ENCODE measurements at places on chromosomes 11 and 22.

- DNase-seq: no peak
Measured at GRCh38 chr22:47276450-47276820, 514.0 kb downstream of the TBC1D22A start.

DNA sequence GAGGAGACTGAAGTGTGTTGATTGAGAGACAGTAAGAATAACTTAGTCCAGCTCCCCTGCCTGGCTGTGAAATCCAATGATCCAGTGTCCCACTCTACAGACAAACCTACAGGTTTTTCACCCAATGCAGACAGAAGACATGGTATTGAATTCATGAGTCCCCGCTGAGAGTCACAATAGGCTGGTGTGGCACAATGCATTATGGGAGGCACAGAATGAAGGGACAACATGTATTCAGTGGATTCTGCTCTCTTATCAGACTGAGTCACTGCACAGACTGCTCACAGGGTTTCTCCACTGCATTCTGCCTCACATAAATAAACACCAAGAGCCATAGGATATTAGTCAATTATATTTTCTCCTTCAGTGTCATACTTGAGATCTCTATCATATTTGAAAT is 55.2 kb upstream of the TOP3B start:
- no peak for DNase-seq

GRCh38 chr11:96173422-96173821 is 169.6 kb downstream of the MAML2 start:
- DNase-seq: no peak

DNA sequence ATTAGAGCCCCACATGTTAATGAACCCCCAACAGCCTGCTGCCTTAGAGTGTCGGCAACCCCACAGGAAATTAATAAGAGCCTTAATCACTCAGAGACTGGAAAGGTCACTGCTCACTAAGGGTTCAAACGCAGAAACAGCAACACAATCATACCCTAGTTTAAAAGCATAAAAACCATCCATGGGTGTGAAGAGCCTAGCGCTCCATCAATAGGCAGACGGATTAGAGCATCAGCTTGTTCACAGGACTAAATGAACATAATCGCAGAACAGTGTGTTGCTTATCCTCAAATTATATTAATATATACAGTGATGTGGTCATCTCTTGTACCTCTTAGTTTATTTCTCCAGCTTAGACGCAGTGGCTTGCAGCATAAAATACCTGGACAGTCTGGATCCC is 720.7 kb downstream of the OPCML start:
- no peak for DNase-seq

- no peak for DNase-seq
Measured at GRCh38 chr11:96758957-96759356, 369.1 kb downstream of the JRKL start.

- no peak for DNase-seq
Measured at GRCh38 chr22:41469218-41469851, 418 bp downstream of the ACO2 start.

DNA sequence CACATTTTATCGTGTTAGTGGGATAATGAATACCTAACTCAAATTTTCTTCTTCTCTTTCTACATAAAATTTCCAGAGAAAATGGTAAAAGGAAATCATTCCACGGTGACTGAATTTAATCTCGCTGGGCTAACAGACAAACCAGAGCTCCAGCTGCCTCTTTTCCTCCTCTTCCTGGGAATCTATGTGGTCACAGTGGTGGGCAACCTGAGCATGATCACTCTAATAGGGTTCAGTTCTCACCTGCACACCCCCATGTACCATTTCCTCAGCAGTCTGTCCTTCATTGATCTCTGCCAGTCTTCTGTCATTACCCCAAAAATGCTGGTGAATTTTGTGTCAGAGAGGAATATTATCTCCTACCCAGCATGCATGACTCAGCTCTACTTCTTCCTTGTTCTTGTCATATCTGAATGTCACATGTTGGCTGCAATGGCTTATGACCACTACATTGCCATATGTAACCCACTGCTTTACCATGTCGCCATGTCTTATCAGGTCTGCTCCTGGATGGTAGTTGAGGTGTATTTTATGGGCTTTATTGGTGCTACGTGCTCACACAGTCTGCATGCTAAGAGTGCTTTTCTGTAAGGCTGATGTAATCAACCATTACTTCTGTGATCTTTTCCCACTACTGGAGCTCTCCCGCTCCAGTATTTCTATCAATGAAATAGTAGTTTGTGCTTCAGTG is 24.1 kb downstream of the OR10D3 start:
- no peak for DNase-seq

DNA sequence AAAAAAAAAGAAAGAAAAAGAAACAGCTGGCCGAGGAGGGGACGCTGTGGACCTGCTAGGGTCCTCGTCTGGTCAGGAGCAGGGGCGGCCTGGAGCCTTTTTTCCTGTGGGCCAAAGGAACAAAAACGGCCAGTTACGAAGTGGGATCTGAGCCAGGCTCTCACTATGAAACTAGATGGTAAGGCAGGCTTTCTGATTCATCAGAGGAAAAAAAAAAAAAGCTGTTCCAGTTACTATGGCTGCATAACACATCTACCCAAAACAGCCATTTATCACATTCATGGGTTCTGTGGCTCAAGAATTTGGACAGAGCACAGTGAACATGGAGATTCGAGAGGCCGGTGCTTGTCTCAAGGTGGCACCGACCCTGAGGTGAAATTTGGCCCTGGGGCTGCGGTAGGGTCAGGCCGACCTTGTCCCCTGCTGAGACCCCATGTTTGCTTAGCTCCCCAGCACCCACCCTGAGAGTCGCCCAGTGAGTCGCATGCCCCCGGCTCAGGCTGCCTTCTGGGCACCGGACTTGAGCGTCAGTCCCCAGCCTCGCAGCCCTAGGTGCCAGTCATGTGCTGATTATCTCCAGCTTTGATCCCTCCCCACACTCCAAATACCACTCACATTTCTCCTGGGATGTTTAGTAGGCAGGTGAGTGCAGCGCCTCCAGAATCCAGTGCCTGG is 34.2 kb downstream of the MRGPRD start:
- DNase-seq: peak; percentile 48

GRCh38 chr11:122897606-122898210 is 15.1 kb downstream of the JHY start:
- DNase-seq: no peak

DNA sequence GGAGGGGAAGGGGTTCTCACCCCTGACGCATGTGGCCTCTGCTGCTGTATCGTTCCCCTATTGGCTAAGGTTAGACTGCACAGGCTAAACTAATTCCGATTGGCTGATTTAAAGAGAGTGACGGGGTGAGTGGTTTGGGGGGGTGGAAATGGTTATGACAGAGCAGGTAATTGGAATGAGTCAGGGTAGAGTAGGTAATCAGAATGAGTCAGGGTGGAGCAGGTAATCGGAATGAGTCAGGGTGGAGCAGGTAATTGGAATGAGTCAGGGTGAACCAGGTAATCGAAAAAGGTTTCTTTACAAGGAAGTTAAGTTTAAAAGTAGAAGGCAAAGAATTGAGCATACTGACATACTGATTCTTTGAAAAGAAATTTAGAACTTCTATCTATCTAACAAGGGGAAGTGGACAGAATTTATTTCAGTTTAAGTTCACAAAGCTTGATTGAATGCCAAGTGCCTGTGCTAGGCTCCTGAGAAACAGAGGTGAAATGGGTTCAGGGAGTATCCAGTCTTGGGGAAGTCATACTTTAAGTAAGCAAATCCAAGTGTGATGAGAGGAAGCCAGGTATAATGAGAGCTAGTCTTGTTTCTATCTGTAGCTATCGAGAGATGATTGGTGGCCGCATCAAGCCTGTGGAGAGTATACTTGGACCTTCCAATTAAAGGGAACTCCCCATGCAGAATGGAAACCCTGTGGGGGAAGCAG is 58.0 kb downstream of the C11orf91 start:
- no peak for DNase-seq

DNA sequence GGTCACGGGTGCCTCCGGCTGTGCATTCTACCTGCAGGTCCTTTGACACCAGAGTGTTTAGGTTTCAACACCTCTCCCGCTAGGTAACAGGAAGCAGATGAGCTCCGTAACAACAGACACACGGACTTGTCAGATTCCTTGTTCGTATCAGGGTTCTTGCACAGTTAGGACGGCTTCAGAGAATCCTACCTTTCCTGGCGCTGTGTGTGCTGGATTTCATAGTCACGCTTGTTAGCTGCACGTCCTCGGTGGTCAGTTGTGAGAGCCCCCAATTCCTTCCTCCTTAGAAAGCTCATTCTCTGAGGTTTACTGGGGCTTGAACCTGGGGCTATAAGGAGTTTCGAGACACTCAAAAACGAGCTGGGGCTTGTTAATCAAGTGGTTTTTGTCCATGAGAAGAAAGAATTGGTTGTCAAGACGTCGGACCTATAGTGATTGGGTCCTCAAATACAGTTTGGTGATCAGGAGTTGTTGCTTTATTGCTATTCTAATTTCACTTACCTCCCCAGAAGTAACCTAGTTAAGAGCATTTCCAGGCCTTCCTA is 664 bp downstream of the DDB2 start:
- no peak for DNase-seq

- no peak for DNase-seq
Measured at GRCh38 chr22:41096391-41096790, 4.0 kb downstream of the EP300 start.

- no peak for DNase-seq
Measured at GRCh38 chr11:126081915-126082250, 19.2 kb upstream of the CDON start.

DNA sequence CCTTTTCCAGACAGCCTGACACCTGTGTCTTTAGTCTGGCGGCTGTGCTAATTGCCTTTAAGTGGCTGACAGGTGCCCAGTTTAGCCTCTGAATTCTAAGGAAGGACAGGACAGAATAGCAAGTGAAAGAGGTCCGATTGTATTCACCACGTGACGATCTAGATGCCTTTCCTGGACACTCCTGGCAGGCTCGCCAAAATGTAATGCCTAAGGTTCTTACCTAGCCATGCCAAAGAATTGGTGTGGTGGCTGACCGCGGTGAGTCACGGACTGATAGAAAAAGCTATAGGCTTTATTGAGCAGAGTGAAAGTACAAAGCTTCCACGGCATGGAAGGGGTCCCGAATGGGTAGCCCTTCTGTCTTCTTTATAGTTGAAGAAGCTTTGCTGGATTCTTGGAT is 26.7 kb downstream of the ANKRD42 start:
- no peak for DNase-seq

- no peak for DNase-seq
Measured at GRCh38 chr11:109196016-109196415, 226.0 kb upstream of the C11orf87 start.

- DNase-seq: no peak
Measured at GRCh38 chr22:30284172-30284571, 5.1 kb downstream of the CASTOR1 start.

- DNase-seq: no peak
Measured at GRCh38 chr11:120977266-120978137, 46.4 kb upstream of the TBCEL start.

DNA sequence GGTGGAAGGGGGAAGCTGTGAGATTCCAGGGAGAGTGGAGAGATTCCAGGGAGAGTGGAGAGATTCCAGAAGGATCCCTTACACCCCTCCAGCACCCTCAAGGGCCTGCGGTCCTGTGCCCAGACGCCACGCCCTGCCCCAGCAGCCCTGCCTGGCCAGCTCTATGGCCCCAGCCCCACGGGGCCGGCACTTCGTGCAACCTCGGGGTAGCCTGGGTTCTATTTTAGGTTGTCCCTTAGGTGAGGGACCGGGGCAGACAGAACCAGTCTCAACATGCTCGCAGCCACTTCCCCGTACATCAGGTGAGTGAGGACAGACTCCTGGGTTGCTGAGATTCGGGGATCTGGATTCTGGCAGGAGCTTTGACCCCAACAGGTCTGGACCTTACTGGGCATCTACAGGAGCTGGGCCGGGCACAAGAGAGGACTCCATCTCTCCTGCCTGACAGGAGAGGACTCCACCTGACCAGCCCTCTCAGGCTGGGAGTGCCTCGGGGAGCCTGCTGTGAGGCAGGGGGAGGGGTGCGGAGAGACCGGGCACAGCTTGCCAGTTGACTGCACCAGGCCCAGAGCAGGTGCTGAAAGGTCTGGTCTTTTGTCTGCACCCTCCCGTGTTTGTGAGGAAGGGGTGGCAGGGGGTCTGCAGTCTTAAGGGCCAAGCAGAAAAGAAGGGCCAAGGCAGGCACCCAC is 8.5 kb upstream of the ADORA2A start:
- no peak for DNase-seq

GRCh38 chr11:134512571-134513538 is 100.8 kb upstream of the B3GAT1 start:
- DNase-seq: no peak

- no peak for DNase-seq
Measured at GRCh38 chr11:68827733-68828132, 14.0 kb downstream of the CPT1A start.

GRCh38 chr22:28237112-28237511 is 318.1 kb upstream of the PITPNB start:
- DNase-seq: no peak

GRCh38 chr11:131957201-131957600 is 586.8 kb downstream of the NTM start:
- no peak for DNase-seq

DNA sequence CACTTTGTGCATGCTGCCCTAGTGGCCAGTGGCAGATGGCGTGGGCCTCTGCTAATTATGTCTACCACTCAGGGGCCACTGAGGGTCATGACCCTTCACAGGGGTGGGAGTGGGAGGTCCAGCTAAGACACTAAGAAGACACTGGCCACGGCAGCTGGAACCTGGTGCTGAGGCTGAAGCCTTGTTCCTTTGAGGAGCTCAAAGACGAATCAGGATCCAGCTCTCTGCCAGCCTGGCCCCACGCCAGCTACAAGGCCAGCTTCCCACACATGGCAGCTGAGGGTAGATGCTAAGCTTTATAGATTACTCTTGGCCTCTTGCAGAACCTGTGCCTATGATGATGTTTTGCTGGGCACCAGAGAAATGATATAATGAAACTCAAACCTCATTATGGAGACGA is 226.3 kb downstream of the DSCAML1 start:
- DNase-seq: no peak

GRCh38 chr11:70581991-70582885 is 183.9 kb downstream of the CTTN start:
- no peak for DNase-seq

- DNase-seq: no peak
Measured at GRCh38 chr11:57513911-57514537, 1.5 kb downstream of the SLC43A1 start.

DNA sequence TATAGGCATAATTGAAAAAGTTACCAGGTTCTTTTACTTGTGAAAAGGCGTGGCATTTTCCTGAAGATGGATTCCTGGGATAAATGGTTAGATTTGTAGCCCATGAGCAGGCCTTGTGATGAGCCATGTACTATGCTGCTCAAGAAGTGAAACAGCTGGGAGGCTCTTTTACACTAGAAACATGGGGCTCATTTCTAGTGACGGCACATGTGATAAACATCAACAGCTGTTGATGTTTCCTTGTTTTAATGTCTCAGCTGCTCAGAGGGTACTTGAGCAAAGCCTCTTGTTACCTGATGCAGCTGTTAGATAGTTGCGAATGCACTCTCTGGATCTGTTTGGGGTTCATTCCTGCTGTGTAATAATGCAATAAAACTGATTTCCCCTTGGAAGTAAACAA is 396.8 kb downstream of the GUCY1A2 start:
- DNase-seq: no peak

DNA sequence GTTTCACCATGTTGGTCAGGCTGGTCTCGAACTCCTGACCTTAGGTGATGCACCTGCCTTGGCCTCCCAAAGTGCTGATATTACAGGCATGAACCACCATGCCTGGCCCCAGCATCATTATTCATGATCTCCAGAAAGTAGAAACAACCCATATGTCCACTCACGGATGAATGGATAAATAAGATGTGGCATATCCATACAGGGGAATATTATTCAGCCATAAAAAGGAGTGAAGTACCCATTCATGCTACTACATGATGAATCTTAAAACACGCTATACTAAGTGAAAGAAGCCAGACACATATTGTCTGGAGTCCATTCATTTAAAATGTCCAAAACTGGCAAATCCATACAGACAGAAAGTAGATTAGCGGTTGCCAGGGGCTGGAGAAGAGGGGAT is 79.9 kb upstream of the TCF20 start:
- no peak for DNase-seq
